ENCODE measurements at places on chromosomes 7 and 10. TPM values are rescaled to one million over a fixed set of nuclear protein-coding genes. Genes with fewer than 3 reads are reported as not detected.

The PRKCQ gene
- total RNA-seq, result 8.5 TPM

- DNase-seq, result no peak
- H3K4me3 ChIP-seq, result no peak overlapping the region
- no peak overlapping the region for H3K27ac ChIP-seq
- H3K36me3 ChIP-seq, result no peaks in the 10 kb centered on the region
- H3K27me3 ChIP-seq, result no peaks in the 10 kb centered on the region
Observed at GRCh38 chr10:116100984-116101383, 172.0 kb downstream of the GFRA1 start.

The CUL2 gene
- 30.8 TPM for total RNA-seq

The OR2A12 gene
- 0.06 TPM for total RNA-seq
